ENCODE measurements at places on chromosomes 11 and 22.

- H3K27me3 ChIP-seq: no peaks in the 10 kb centered on the region
- H3K36me3 ChIP-seq: no peaks in the 10 kb centered on the region
Measured at GRCh38 chr11:115423728-115424459, 80.3 kb downstream of the CADM1 start.

DNA sequence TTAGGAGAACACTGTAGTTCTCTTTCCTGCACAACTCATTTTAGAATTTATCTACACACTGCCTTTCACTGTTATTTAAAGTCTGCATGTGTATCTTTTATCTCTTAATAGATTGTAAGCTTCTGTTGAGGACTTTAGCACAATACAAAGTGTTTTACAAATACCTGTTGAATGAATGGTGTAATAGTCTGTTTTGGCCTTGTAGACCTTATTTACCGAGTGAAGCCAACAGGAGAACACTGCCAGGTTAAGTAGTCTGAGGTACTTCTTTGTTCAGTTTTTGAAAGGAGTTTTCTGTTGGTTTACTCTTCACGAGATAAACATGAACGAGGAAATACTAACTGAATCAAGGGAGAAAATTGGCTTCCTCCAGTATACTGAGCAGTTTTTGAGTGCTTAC, 31.0 kb downstream of the SIK2 start:
- H3K36me3 ChIP-seq: peaks cover 12% of the 10 kb centered on the region
- H3K27ac ChIP-seq: no peak overlapping the region
- no peak for DNase-seq
- H3K4me3 ChIP-seq: no peak overlapping the region
- no peaks in the 10 kb centered on the region for H3K27me3 ChIP-seq
- H3K4me1 ChIP-seq: peaks cover 76% of the 10 kb centered on the region

GRCh38 chr11:83566950-83567349, 280.8 kb upstream of the CCDC90B start:
- peak; percentile 93 for DNase-seq
- H3K4me3 ChIP-seq: peak overlapping the region; percentile 34
- peaks cover 58% of the 10 kb centered on the region for H3K4me1 ChIP-seq
- no peaks in the 10 kb centered on the region for H3K27me3 ChIP-seq

- peak within 1 kb of the TSS; percentile 42 for H3K27ac ChIP-seq
- peak within 1 kb of the TSS; percentile 79 for H3K4me3 ChIP-seq
- H3K27me3 ChIP-seq: no peaks in the 10 kb centered on the region
- DNase-seq: peak; percentile 88
Measured at GRCh38 chr22:19291580-19292457, at the start of gene CLTCL1. Gene CLTCL1, minus strand, starts transcription at chr22:19291719. Its CDS starts 78 bp downstream, at chr22:19291641.

- H3K27ac ChIP-seq: no peak overlapping the region
- H3K36me3 ChIP-seq: no peaks in the 10 kb centered on the region
- H3K27me3 ChIP-seq: peaks cover 5% of the 10 kb centered on the region
Measured at GRCh38 chr22:19554834-19555404, 30.7 kb upstream of the CLDN5 start.

GRCh38 chr11:118358071-118358470, 1.3 kb upstream of the UBE4A start:
- peaks cover 15% of the 10 kb centered on the region for H3K4me1 ChIP-seq
- no peak overlapping the region for H3K27ac ChIP-seq
- no peaks in the 10 kb centered on the region for H3K27me3 ChIP-seq
- no peaks in the 10 kb centered on the region for H3K36me3 ChIP-seq
- no peak overlapping the region for H3K4me3 ChIP-seq

- no peak overlapping the region for H3K27ac ChIP-seq
- no peak for DNase-seq
- H3K4me3 ChIP-seq: no peak overlapping the region
- H3K4me1 ChIP-seq: no peaks in the 10 kb centered on the region
Measured at GRCh38 chr11:120160436-120160835, 22.5 kb upstream of the TRIM29 start.

DNA sequence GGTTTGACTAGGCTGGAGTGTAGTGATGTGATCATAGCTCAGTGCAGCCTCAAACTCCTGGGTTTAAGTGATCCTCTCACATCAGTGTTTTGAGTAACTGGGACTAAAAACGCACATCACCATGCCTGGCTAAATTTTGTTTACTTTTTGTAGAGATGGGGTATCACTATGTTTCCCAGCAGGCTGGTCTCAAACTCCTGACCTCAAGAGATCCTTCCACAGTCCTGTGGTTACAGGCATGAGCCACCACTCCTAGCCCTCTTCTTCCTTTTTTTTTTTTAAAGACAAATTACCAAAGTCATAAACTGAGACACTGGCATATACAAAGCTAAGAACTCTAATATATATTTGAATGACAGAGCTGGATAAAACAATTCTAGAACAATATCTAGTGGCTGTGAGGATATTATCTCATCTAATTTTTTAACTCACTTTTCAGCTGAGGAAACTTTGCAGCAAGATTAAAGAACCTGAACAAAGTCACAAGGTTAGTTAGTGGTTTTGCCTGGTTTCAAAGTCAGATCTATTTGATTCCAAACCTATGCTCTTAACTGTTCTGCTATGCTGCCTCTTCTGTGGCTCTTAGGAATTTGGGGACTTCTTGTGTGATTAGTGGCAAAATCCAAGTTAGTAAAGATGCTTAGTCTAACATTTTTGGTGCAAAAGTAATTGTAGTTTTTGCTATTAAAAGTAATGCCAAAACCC, 95.3 kb upstream of the RAG2 start:
- H3K27ac ChIP-seq: no peak overlapping the region
- peaks cover 56% of the 10 kb centered on the region for H3K27me3 ChIP-seq
- H3K4me3 ChIP-seq: no peak overlapping the region

DNA sequence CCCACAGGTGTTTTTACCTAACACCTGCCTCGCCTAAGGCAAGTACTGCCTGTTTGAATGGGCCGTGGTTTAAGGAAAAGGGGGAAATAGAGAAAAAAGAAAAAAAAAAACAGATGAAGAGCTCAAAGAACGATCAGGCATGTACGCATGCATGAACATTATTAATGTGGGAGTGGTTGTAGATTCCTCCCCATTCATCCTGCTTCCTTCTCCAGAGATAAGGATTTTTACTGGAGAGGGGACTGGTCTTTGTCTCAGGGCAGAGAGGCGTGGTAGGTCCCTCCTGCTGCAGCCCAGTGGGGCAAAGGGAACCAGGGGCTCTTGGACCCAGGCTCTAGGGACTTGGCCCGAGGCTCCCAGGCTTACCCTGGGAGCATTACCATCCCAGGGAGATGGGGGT, 23.1 kb downstream of the RPS6KA4 start:
- H3K27me3 ChIP-seq: no peaks in the 10 kb centered on the region
- no peaks in the 10 kb centered on the region for H3K36me3 ChIP-seq
- no peak for DNase-seq

DNA sequence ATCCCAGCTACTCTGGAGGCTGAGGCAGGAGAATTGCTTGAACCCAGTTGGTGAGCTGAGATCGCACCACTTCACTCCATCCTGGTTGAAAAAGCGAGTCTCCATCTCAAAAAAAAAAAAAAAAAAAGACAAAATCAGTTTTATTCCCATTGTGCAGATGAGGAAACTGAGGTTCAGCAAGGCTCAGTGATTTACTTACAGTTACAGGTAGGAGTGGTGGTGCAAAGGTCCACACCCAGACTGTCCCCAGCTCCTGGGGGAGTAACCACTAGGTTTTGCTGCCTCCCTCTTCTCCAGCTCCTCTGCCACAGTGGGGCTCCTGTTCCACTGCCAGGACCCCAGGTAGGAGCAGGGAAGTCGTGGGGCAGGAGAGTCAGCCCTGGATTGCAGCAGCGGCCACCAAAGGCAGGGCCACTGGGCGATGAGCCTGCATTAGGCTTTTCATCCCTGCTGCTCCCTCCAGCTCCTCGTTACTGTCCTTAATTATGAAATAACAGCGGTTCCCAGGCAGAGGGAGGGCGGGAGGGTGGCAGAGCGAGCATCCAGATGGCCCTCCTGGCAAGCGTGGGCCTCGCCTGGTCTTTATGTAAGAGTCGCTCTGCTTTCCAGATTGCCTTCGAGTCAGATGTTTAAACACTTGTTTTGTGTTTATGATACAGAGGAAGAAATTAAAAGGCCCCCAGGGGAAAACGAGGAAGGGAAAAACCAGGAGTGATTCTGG, 15.5 kb upstream of the RASD2 start:
- no peaks in the 10 kb centered on the region for H3K27me3 ChIP-seq
- no peak overlapping the region for H3K27ac ChIP-seq
- no peak overlapping the region for H3K4me3 ChIP-seq
- peak; percentile 47 for DNase-seq
- H3K4me1 ChIP-seq: no peaks in the 10 kb centered on the region
- H3K36me3 ChIP-seq: no peaks in the 10 kb centered on the region

DNA sequence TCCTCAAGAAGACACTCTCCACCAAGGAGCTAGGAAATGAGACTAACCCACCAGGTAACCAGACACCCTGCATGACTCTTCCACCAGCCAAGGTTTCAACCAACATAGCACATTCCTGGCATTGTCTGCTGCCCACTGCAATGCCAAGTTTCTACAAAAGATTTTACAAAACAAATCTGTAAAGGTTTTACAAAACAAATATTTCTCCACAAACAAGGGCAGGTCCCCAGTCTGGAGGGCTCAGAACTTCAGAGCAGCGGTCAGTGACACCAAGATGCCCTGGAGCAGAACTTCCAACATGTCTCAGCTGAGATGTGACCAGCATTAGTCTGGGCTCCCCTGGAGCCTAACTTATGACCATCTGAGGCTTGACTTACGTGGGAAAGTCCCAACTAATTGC, 14.0 kb downstream of the GALNT18 start:
- H3K27me3 ChIP-seq: no peaks in the 10 kb centered on the region
- no peak overlapping the region for H3K27ac ChIP-seq
- H3K36me3 ChIP-seq: no peaks in the 10 kb centered on the region
- H3K4me1 ChIP-seq: peaks cover 14% of the 10 kb centered on the region
- DNase-seq: peak; percentile 12

GRCh38 chr11:114124601-114125144, 65.2 kb downstream of the ZBTB16 start:
- H3K36me3 ChIP-seq: no peaks in the 10 kb centered on the region
- H3K4me3 ChIP-seq: no peak overlapping the region
- peaks cover 17% of the 10 kb centered on the region for H3K27me3 ChIP-seq
- H3K4me1 ChIP-seq: no peaks in the 10 kb centered on the region
- H3K27ac ChIP-seq: no peak overlapping the region

GRCh38 chr11:100585728-100586127, 101.4 kb upstream of the ARHGAP42 start:
- H3K4me3 ChIP-seq: no peak overlapping the region
- no peak for DNase-seq
- H3K27ac ChIP-seq: no peak overlapping the region
- H3K27me3 ChIP-seq: no peaks in the 10 kb centered on the region
- H3K4me1 ChIP-seq: no peaks in the 10 kb centered on the region

DNA sequence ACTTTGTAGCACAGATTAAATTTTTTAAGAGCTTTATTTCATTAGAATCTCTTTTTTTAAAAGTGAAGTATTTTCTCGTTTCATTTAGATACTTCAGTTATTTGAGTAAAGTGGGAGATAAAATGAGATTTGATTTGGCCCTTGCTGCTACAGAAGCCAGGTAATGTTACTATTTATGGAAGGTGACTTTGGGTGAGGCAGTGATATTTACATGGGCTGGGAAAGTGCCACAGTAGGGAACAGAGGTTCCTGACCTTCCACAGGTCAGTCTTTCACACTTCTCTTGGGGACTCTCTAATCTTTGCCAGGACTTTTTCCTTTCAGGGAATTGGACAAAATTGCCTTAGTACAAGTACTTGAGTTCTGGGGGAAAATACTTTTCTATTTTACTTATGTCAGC, 20.4 kb downstream of the CTR9 start:
- no peaks in the 10 kb centered on the region for H3K27me3 ChIP-seq
- peaks cover 60% of the 10 kb centered on the region for H3K36me3 ChIP-seq
- DNase-seq: no peak

- H3K27ac ChIP-seq: no peak overlapping the region
- DNase-seq: no peak
- no peaks in the 10 kb centered on the region for H3K4me1 ChIP-seq
Measured at GRCh38 chr11:119352857-119353260, 6.4 kb upstream of the MFRP start.

- H3K27me3 ChIP-seq: no peaks in the 10 kb centered on the region
- peaks cover 21% of the 10 kb centered on the region for H3K4me1 ChIP-seq
- H3K4me3 ChIP-seq: no peak overlapping the region
- peak overlapping the region; percentile 93 for H3K27ac ChIP-seq
Measured at GRCh38 chr11:1750840-1751530, 590 bp upstream of the IFITM10 start.

DNA sequence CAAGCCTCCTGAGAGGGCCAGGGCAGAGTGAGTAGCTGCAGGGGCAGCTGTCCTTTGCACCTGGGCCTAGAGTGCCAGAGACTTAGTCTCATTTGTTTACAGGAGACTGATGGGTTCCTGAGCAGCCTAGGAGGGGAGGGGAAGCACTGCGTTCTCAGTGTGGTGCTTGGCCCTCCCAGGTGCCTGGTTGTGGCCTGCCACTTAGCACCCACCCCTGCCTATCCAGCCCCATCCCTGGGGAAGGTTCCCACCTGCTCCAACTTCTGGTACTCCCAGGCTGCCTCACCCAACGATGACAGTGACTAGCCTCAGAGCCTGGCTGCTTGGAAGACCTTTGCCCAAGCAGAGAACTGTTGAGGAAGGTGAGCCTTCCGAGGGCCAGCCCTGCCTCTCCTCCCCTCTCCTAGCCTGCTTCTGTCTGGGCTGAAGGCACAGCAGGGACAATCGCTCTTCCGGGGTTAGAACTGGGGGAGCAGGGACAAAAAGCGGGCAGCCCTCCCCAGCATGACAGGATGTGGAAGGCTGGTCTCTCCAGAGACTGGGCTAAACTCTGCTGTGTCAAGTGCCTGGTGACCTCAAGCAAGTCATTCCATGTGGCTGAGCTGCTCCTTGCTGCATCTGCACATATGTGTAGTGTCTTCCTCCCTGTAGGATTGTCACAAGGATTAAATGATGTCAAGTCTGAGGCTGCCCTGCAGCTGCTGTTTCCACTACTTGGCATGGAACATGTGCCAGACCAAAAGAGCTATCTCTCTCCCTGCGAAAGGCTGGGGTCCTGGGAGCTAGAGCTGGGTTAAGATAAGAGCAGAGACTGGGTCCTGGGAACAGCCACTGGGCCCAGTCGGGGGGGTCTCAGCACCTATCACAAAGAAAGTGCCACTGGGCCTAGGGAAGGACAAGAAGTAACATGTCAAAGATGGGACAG, 9.9 kb downstream of the KCNQ1OT1 start:
- no peaks in the 10 kb centered on the region for H3K4me1 ChIP-seq
- no peaks in the 10 kb centered on the region for H3K27me3 ChIP-seq
- no peak overlapping the region for H3K27ac ChIP-seq
- H3K4me3 ChIP-seq: no peak overlapping the region

DNA sequence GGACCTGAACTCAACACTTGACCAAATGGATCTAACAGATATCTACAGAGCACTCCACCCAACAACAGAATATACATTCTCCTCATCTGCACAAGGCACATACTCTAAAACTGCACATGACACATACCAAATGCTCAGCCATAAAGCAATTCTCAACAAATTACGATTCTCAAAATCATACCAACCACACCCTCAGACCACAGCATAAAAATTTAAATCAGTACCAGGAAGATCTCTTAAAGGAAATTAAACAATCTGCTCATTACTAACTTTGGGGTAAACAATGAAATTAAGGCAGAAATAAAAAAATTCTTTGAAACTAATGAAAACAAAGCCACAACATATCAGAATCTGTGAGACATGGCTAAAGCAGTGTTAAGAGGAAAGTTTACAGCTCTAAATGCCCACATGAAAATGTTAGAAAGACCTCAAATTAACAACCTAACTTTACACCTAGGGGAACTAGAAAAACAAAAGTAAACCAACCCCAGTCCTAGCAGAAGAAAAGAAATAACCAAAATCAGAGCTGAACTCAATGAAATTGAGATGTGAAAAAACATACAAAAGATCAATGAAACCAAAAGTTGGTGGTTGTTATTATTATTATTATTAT, 37.2 kb downstream of the TMEM123 start:
- no peaks in the 10 kb centered on the region for H3K36me3 ChIP-seq
- H3K27me3 ChIP-seq: no peaks in the 10 kb centered on the region
- no peak overlapping the region for H3K27ac ChIP-seq
- H3K4me3 ChIP-seq: no peak overlapping the region
- DNase-seq: no peak

All from GM23248 (cell line).